ENCODE measurements at places on chromosomes 16 and 17. TPM values are rescaled to one million over a fixed set of nuclear protein-coding genes. Genes with fewer than 3 reads are reported as not detected.

- DNase-seq, result peak; percentile 15
Measured at GRCh38 chr17:82374626-82375331, 3.2 kb downstream of the UTS2R start.

DNA sequence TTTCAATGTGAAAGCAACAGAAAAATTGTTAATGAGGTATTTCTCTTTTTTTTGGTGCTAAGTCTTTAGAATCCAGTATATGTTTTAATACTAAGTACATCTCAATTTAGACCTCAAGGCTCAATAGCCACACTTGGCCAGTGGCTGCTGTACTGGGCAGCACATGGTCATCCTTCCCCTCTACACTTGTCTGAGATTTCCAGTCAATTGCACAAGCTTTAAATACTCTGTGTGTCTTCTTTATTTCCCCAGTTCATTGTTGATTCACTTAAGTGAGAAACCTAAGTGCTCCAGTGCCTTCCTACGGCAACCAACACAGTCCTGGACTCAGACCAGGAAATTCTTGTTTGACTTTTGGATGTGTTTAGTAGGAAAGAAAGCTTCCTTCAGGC, 62.2 kb downstream of the TNRC6C start:
- DNase-seq, result no peak

DNA sequence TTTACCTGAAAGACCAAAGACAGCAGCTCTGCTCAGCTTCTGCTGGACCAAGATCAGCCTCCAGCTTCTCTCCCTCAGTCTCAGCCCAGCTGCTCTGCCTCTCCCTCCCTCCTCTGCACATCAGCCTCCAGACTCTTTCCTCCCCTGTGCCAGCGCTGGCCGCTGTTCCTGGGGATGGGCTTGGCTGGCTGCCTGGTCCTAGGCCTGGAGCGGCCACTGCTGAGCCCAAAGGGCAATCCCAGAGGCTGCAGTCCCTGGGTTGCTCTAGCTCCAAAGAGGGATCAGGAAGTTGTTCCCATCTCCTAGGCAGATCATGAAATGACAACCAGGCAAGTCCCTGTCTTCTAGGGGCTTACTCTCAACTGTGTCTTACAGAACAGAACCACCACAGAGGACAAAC, 31.3 kb downstream of the DCUN1D3 start:
- peak; percentile 93 for DNase-seq

Gene NEUROD2
- not detected for total RNA-seq

Gene CASKIN1
- 7.0 TPM for total RNA-seq

GRCh38 chr16:23148166-23148512, 1.1 kb downstream of the USP31 start:
- no peak for DNase-seq

DNA sequence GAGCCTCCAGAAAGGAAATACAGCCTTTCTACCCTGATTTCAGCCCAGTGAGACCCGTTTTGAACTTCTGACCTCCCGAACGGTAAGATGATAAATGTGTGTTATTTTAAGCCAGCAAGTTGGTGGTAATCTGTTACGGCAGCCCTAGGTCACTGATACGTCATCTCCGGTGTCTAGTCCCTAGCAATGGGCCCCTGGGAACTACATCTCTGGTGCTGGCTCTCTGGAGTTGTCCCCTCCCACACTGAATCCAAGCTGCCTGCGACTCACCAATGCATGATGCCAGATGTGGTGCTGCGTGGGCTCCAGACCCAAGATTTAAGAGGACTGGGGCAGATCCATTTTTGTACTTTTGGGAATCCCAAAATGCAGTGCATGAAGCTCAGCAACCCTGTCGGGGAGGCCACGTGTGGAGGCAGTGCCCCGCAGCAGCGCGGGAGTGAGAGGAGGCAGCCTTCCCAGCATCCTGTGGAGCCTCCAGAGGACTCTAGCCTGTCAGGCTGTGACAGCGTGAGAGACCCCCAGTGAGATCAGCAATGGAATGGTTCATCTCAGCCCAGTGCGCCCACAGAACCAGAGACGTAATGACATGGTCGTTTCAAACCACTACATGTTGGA, 43.6 kb upstream of the USP7 start:
- DNase-seq, result peak; percentile 42

DNA sequence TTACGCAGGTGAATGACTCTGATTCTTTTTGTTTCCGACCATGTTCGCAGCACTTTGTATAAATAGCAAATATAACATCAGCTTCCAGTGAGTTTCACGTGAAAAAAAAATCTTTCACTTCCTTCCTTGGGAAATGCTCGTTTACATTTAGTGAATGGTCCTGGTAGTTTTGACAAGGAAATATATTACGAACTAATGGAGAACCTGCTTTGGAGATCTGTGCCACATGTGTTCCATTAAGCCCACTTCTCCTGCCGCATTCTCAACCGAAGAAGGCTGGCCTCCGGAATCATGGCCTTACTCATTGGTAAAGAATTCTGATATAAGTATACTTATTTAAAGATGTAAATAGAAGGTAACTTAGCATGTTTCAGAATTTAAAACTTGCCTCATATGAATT, 3.6 kb downstream of the CRAMP1 start:
- DNase-seq, result no peak

GRCh38 chr17:57496382-57496781, 240.1 kb downstream of the MSI2 start:
- no peak for DNase-seq

Gene ST6GALNAC1
- total RNA-seq, result 7.4 TPM

- DNase-seq, result peak; percentile 96
Measured at GRCh38 chr16:89873972-89874689, 739 bp downstream of the TCF25 start.

Gene SSH2
- total RNA-seq, result 36.6 TPM

GRCh38 chr16:17017442-17017841, 453.3 kb downstream of the XYLT1 start:
- no peak for DNase-seq

GRCh38 chr17:43832976-43833829, at the start of gene MPP3:
MPP3 (minus strand) TSS chr17:43833146; CDS start chr17:43831906, 1,240 bp downstream.
- peak; percentile 86 for DNase-seq

Gene IL17C
- total RNA-seq, result not detected

DNA sequence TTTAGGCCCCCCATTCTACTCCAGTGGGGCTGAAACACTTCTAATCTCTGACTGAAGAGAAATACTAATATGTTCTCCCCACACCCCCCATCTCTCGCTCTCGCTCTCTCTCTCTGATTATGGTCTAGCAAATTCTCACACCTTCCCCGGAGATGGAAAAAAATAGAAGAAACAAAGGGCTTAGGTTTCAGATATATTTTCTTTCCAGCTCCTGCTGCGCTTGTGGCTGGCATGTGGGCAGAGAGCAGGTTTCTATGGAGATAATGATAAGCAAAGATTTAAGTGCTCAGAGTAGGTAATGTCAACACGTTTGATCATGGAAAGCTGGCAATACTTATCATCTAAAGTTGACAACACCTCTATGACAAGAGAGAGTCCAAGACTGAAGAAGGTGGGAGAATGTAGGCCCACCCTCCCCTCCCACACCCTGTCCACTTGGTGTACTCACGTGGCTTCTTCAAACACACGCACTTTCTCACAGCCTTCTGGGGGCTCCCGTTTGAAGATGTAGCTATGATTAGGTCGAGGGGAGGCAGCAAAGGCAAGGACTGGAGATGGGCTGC, 8.0 kb upstream of the SLC35B1 start:
- no peak for DNase-seq

GRCh38 chr17:37741341-37742115, 3.3 kb downstream of the HNF1B start:
- DNase-seq, result no peak

Gene PDILT
- total RNA-seq, result not detected

Gene CBLN1
- 2.3 TPM for total RNA-seq

- DNase-seq, result peak; percentile 35
Measured at GRCh38 chr16:28863929-28864793, 518 bp downstream of the SH2B1 start.

- peak; percentile 66 for DNase-seq
Measured at GRCh38 chr16:74448990-74449389, 27.7 kb upstream of the CLEC18B start.

Gene ZFPM1
- 4.8 TPM for total RNA-seq

GRCh38 chr17:19642373-19642893, 6.1 kb upstream of the ALDH3A2 start:
- DNase-seq, result no peak

- DNase-seq, result no peak
Measured at GRCh38 chr17:62778990-62779681, 29.0 kb downstream of the MARCHF10 start.

GRCh38 chr17:57259306-57259705, 3.0 kb downstream of the MSI2 start:
- no peak for DNase-seq

DNA sequence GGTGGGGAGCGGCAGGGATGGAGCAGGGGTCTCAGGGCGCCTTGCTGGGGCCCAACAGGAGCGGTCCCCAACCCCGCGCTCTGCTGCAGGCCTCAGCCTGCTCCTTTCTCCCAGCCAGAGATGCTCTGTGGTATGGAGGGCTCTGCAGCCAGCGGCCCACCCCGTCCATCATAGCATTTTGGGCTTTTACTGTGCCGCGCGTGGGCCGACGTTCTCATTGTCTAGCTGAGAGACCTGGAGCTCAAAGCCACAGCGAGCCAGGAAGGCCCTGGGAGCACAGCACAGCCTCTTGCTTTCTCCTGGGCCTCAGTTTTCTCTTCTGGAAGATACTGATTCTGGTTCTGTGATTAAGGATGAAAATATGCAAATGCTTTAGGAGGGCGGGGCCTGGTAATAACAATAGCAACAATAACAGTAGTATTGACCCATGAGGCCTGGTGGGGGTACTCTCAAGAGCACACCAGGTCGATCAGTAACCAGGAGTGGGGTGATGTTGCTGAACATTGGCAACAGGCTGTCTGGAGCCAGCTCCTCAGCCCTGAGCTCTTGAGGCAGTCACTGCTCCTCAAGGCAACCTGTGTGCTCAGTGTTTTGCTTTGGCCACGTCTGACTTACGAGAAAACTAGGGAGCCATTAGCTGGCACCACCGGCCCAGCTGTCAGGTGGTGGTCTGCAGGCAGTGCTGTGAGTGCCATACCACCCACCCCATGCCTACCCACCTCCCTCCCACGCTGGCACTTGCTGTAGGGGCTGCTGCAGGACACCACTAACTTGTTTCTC, 1.1 kb upstream of the RASD1 start:
- no peak for DNase-seq

Gene HS3ST3A1
- 4.1 TPM for total RNA-seq

DNA sequence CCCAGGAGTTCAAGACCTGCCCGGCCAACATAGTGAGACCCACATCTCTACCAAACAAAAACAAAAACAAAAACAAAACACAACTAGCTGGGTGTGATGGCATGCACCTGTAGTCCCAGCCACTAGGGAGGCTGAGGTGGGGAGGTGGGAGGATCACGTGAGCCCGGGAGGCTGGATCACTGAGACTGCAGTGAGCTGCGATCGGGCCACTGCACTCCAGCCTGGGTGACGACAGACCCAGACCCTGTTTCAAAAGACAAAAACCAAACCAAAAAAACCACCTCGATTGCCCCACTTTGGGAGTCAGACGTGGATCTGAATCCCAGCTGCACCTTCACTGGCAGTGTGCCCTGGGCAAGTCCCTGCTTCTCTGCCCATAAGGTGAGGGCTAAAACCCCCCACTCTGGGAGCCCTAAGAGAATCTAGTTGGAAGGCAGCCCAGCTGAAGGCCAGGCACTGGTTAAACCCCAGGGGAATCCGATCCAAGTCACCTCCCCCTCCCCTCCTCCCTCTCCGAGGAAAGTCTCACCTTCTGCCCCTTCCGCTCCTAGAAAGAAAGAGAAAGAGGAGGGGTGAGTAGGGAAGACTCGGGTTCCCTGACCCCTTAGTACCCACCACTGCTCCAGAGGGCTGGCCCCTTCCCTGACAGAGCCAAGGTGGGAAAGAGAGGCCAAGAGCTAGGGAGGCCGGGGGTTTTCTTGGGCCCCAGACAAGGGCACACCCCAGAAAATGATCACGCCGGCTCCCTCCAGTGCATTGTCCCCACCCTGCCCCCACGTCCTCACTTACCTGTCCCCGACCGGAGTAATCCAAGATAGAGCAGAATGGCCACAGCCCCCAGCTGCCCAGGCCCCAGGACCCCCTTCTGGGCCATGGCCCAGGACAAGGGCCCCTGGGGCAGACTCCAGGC, 647 bp downstream of the PRSS8 start:
- no peak for DNase-seq

Gene CLEC18B
- total RNA-seq, result not detected

Gene ACSM2A
- total RNA-seq, result not detected

GRCh38 chr17:9021158-9021991, at the start of gene NTN1:
NTN1 (plus strand) TSS chr17:9021510; CDS start chr17:9022374, 864 bp downstream.
- DNase-seq, result peak; percentile 56

Gene DHRS13
- 3.0 TPM for total RNA-seq

- no peak for DNase-seq
Measured at GRCh38 chr16:8730335-8730915, 56.0 kb downstream of the ABAT start.

GRCh38 chr16:11175106-11175786, 80.8 kb downstream of the SOCS1 start:
- DNase-seq, result no peak

DNA sequence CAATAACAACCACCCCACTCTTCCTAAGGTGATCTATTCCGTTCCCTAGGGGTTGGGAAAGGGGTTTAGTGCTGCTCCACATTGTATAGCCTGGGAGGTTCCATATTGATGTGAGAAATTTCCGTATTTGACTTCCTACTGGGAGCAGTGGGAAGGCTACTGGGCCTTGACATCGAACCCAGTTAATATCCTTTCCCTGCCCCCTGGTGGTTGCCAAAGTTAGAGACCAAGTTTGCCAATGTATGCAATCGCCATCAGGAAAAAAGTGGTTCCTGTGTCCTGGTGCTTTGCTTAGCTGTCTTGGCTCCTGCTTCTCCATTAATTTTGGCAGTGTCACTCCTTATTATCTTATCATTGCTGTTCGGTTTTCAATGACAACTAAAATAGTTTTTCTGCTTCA, 914.9 kb downstream of the KCNJ2 start:
- no peak for DNase-seq

Gene CEP295NL
- 0.31 TPM for total RNA-seq

Gene GRAPL
- 0.85 TPM for total RNA-seq

Gene CNTNAP4
- not detected for total RNA-seq
